ENCODE measurements at places on chromosomes 5 and 9.

GRCh38 chr5:158313733-158314464 lies 455.0 kb upstream of the CLINT1 start:
- no peak for DNase-seq

- no peak for DNase-seq
These were observed 39.5 kb downstream of the PTGES start for GRCh38 chr9:129713402-129713679.

DNA sequence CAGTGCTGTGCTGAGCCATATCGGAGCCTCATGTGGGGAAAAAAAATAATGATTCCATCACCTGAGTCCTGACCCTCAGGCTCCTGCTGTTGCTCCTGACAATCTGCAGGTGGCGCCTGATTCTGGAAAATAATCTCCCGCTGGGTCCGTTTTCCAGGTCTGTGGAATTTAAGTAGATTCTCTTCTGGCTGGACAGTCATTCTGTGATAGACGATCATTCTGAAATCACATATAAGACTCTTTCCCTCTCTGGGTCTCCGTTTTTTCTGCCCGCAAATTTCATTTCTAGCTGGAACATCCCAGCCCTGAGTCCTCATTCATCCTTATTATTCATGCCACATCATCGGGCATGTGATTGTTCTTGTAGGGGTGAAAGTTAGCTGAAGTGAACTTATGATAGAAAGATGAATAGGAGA lies 22.1 kb upstream of the STXBP1 start:
- DNase-seq = no peak

DNA sequence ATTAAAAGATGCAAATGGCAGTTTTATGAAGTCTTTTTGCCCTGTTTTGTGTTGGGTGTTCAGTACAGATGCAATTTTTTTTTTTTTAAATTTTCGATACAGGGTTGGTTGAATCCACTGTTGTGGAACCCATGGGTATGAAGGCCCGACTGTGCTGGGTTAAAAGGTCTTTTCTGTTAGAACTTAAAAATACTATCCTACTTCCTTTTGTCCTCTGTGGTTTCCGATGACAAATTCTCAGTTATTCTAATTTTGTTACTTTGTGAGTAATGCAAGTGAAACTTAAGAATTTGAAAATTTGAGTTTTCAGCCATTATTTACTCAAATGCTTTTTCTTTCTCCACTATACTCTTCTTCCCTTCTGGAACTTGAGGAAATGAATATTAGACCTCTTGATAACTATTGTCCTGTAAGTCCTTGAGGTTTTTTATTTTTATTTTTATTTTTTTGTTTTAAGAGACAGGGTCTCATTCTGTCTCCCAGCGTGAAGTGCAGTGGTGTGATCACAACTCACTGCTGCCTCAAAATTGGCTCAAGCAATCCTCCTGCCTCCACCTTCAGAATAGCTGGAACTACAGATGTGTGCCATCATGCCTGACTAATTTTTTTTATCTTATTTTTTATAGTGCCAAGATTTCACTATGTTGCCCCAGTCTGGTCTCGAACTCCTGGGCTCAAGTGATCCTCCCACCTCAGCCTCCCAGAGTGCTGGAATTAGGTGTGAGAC lies 67.5 kb downstream of the ZCCHC7 start:
- no peak for DNase-seq

DNA sequence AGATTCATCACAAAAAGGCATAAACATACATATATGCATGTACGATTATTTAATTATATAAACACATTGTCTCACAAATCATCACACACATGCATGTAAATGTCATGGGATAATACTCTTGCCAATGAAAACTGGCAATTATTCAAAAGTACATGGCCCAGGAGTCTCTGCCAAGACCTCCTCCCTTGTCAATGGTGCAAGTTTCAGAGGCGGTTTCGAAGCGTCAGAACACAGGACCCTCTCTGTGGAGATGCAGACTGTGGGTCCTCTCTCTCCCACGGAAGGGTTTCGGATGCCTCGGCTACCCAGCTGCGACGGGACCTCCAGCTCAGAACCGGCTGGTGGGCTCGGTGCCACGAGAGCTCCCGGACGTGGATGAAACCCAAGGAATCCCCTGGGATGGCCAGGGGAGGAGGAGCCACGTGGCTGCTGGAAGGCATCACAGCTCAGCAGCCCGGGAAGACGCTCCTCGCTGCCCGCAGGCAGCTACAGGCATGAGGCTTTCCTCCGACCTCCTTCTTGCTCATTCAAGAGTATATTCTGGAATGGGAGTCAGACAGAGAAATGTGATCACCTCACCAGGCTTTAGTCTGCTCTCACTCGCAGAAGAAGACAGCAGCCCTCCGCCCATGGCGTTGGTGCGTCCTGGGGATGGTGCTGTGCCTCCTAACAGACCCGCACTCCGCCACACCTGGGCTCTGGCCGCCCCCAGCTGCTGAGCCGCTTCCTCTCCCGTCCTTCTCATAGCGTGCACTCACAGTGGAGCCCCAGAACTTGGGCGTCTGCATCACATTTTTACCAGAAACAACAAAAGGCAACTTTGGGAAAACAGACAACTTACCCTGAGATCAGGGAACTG lies 308.8 kb downstream of the IRX2 start:
- no peak for DNase-seq

- no peak for DNase-seq
These were observed 342.8 kb downstream of the GABRG2 start for GRCh38 chr5:162410365-162410764.

DNA sequence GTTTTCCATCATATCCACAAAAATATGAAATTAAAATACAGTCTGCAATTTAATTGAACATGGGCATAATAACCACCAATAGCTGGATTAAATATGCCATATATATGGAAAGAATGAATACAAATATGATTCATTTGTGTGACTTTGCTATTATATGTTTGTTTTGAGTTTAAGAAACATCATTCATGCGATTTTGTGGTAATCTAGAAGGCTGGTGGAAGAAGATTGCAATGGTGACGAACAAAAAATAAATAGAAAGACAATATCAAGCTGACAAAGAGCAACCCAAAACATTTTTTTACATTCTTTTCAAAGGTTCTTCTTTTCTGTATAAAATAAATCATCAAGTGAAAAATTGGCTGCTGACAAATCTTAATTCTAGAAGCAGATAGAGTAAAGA lies 610.0 kb downstream of the MAT2B start:
- no peak for DNase-seq

- no peak for DNase-seq
These were observed 4.1 kb downstream of the AIF1L start for GRCh38 chr9:131100445-131100844.

DNA sequence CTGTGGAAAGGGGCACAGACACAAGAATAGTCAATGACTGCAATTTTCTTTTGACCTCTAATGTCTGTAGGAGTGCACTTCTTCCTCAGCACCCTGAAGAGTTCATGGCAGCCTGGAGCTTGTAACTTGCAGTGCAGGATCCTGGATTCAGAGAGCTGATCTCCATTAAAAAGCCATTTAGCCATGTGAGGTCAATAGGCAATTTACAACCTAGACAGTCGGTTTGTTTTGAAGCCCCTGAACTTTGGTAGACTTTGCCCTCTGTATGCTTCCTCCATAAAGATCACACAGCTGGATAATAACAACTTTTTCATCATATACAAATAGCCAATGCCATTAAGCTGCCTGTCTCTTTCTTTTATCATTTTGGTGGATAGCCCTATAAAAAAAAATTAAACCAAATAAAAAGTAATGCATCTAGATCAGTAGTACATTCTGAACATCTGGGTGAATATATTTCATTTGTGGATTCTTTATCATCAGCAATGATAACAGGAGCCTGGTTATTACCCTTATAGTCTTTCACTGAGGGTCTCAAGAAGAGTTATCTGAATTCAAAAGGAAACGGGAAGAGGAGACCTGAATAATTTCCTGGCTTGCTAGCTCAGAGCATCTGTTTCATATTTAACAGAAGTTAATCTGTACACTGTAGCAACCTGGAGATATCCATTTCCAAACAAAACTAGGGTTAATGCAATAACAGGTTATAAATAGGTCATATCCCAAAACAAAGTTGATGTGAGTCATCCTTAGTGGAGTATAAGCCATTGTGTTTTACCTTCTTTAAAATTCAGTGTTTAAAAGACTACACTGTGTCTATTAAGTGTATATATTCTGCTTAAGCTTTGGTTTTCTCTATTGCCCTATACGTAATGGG lies 193.8 kb upstream of the ACTBL2 start:
- no peak for DNase-seq

Measured in stimulated activated CD8-positive, alpha-beta memory T cell treated with anti-CD3 and anti-CD28 coated beads, Interleukin-15, amount 100 ng/mL, for 24 hours (primary cell).